ENCODE measurements at places on chromosomes 7 and 10.

GRCh38 chr10:59181668-59182067 is 5.2 kb downstream of the PHYHIPL start:
- DNase-seq: peak; percentile 21

GRCh38 chr10:127853868-127854768 is 38.6 kb downstream of the CLRN3 start:
- peak; percentile 50 for DNase-seq

GRCh38 chr10:57338823-57339558 is 928.7 kb downstream of the IPMK start:
- DNase-seq: peak; percentile 54

- DNase-seq: no peak
Observed at GRCh38 chr7:156019776-156020565, 207.7 kb upstream of the SHH start.

DNA sequence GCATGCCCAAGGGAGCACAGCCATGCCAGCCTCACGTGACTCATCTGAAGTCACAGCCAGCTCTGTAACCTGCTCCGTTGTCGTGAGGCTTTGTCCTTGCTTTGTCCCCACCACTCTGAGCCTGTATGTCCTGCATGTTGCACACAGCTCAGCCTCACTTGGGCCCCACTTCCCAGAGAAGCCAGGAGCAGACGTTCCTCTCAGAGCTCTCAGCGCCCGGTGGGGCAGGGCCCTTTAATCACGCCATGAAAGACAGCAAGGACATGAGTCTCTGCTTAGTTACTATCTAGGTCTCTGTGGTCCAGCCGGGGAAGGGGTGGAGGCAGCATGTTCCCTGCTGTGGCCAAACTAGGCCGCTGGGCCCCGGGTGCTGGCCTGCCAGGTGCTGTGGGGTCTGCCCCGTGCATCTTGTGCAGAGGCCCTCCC is 127.4 kb upstream of the FAM20C start:
- no peak for DNase-seq

- no peak for DNase-seq
Observed at GRCh38 chr10:110966146-110966545, 46.7 kb downstream of the SHOC2 start.

- DNase-seq: no peak
Observed at GRCh38 chr10:84088626-84089025, 50.7 kb upstream of the GHITM start.

DNA sequence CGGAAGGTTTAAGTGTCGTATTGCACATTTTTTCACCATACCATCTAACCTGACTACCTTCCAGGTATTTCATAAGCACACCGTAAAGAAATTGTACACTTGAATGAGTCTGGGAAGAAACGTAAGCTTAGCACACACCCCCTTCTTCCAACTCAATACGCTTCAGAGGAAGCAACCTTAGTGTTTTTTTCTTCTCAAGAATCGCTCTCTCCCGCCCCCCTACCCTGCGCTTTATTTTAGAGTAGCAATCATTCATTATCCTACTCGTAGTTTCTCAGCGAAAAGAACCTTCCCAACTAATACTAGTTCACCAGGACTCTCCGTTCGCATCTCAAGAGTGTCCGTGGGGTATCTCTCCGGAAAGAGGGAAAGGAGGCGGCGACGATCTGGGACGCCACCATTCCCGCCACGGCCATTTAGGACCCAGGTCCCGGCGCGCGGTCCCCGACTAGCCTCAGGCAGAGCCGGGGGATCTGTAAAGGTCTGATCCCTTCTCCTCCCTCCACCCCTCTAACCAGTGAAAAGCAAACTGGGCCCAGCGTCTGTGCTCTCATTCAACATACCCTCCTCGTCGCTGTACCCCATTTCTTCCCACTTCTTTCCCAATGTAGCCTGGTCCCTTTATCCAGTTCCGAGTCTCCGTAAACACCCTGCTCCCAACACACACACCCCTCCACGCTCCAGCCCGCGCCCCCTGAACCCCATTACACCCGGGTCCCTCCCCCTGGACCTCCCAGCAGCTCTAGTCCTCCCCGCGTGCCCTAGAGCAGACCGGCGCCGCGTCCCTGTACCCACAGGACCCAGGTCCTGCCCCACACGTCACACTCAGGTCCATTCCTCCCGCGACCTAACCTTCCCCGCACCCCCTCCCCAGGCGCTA is 16.0 kb downstream of the MYOZ1 start:
- peak; percentile 38 for DNase-seq

GRCh38 chr10:60406182-60406581 is 16.5 kb upstream of the ANK3 start:
- no peak for DNase-seq

DNA sequence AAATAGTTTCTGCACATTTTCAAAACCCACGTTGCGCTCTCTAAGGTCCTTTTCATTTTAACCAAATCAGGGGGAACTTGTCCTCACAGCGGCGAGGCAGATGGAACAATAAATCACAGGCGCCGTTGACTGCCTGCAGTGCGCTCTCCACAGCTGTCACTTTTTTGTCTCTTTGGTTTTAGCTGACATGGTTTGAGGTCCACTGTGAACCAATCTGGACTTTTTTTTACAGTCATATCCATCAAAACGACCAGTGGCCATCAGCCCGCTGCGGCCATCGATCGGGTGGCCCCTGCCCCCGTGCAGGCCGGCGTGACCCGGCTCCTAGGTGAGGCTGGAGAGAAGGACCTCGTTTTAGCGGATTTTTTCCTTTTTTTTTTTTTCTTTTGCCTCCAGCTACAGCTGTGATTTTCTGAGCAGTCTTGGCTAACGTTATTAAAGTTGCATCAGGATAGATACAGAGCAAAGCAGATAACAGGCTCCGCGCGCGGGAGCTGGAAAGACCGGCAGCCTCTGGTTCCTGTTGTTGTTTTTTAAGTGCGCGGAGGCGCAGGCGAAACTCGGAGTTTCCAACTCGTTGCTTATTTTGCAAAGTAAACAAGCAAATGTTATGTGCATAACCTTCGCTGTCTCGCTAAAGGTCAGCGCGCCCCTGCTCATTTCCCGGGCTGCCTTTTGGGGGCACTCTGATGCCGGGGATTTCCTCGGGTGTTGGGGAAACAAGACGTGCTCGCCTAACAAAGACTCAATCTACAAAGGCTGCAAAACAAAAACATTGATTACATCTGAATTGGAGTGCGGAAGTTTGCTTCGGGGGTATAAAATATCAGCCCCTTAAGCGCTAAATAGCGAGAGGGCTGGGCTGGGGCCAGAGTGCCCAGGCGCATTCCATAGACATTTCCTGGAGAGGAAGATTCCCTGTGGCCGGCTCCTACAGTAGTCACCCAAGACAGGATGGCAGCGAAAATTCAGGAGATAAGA is 414.8 kb upstream of the MKI67 start:
- no peak for DNase-seq

- no peak for DNase-seq
Observed at GRCh38 chr10:31936086-31936485, 7.5 kb upstream of the ARHGAP12 start.

GRCh38 chr7:123367484-123368122 is 166.8 kb downstream of the IQUB start:
- peak; percentile 32 for DNase-seq

GRCh38 chr7:135768467-135768866 is 19.9 kb upstream of the FAM180A start:
- DNase-seq: no peak

- no peak for DNase-seq
Observed at GRCh38 chr10:3749600-3749999, 35.4 kb downstream of the KLF6 start.

DNA sequence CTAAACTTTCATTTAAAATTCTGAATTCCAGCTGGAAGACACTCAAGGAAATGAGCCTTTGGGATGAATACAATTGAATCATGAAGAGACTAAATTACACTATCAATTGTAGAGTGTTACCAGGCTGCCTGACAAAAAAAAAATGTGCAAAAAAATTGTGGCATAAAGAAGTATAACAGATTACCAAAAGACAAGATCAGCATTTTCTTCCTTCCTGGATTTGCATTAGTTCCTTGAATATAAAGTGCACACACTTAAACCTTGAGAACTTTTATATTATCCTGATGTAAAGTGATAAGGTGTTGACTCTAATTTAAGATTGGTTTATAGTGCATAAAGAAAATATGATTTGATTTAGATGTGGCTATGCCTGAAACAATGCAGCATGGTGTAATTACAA is 412.7 kb upstream of the KLF6 start:
- no peak for DNase-seq
